ENCODE measurements at places on chromosomes 4 and X.

GRCh38 chr4:67131224-67131623 is 414.1 kb downstream of the CENPC start:
- DNase-seq, result no peak

DNA sequence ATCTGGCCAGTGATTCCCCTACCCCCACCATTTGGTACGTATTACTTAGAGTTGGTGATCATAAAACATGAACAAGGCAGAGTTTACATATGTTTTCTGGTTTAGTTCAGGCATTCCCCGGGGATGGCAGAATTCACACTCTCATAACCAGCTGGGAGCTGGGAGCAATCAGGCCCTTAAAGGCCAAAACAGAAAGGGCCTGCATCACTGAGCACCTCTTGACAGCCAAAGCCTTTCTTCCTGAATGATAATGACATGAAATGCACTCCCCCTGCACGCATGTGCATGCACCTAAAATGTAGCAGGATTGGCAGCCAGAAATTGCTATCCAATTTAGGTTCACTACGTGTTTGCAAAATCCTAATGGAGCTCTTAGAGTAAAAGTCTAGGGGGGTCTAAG is 235.4 kb downstream of the GPC3 start:
- DNase-seq, result no peak

- no peak for DNase-seq
These were observed 330.1 kb upstream of the GIMD1 start for GRCh38 chr4:106698621-106699195.

DNA sequence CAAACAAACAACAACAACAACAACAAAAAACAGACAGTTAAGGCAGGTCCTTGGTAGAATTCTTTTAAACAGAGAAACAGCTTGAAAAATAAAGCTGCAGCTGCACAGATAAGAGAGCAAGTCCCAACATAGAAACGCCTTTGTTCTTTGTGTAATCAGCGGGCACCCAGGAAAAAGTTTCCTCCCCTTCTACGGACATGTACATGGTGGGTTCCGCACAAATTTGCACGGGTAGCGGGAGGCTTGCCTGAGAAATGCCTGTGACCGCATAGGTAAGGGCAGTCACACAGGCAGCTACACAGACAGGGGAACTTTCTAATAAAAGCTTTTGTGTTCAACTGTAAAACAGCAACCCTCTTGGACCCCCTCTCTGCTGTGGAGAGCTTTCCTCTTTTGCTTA is 25.7 kb upstream of the CT47A1 start:
- DNase-seq, result no peak

Data from fibroblast of the aortic adventitia (primary cell).